Activated T-cell treated with anti-CD3 and anti-CD28 coated beads for 1 hour (primary cell): ENCODE measurements at places on chromosomes 13 and 19.
A peak's percentile ranks its signal among the peaks of the same experiment; 100 is the strongest.

GRCh38 chr13:42876270-42876714 lies 94.9 kb downstream of the FAM216B start:
- DNase-seq: no peak

- no peak for DNase-seq
Observed at GRCh38 chr19:19597809-19598306, 20.6 kb downstream of the PBX4 start.

- no peak for DNase-seq
Observed at GRCh38 chr13:98528663-98529064, 48.2 kb downstream of the STK24 start.

- no peak for DNase-seq
Observed at GRCh38 chr13:99191900-99192399, 8.7 kb upstream of the UBAC2 start.

- peak; percentile 2 for DNase-seq
Observed at GRCh38 chr19:37855098-37855497, 51.3 kb downstream of the WDR87 start.
